ENCODE measurements at places on chromosomes 13 and 19. TPM values are rescaled to one million over a fixed set of nuclear protein-coding genes. Genes with fewer than 3 reads are reported as not detected.

The CADM4 gene
- total RNA-seq = 1.7 TPM

The FFAR2 gene
- total RNA-seq = not detected

The TARM1 gene
- total RNA-seq = not detected

The SHISA7 gene
- not detected for total RNA-seq

The RASGRP4 gene
- not detected for total RNA-seq

The ADGRE3 gene
- not detected for total RNA-seq

The ZNF682 gene
- total RNA-seq = 0.72 TPM

The CAMSAP3 gene
- 0.13 TPM for total RNA-seq

The CNFN gene
- not detected for total RNA-seq

The RXFP2 gene
- total RNA-seq = not detected

The CPT1C gene
- total RNA-seq = 7.5 TPM

The AP1M2 gene
- not detected for total RNA-seq

The FCGBP gene
- not detected for total RNA-seq

The KLK1 gene
- total RNA-seq = not detected

The IL4I1 gene
- total RNA-seq = 1.1 TPM

The ATP4B gene
- not detected for total RNA-seq

The IGSF23 gene
- total RNA-seq = not detected

All from thoracic aorta endothelial cell (primary cell).